ENCODE measurements at places on chromosomes 12 and 14.

DNA sequence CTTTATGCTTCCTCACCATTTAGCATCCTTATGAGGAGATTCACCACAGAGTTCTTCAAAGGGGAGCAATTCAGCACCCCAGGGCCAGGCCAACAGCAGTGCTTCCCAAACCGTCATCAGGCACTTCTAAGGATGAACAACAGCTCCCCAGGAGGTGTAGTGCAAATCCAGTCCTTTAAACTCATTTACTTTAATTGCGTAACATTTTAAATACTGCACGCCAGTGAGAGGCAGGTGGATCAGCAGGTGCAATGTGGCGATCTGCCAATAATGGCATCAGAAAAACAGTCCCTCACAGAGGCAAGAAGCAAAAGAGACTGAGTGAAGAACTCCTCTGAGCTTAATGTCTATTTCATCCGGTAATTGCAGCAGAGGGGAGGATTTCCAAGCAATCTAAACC is 770.9 kb upstream of the FOXG1 start:
- no peak for DNase-seq

DNA sequence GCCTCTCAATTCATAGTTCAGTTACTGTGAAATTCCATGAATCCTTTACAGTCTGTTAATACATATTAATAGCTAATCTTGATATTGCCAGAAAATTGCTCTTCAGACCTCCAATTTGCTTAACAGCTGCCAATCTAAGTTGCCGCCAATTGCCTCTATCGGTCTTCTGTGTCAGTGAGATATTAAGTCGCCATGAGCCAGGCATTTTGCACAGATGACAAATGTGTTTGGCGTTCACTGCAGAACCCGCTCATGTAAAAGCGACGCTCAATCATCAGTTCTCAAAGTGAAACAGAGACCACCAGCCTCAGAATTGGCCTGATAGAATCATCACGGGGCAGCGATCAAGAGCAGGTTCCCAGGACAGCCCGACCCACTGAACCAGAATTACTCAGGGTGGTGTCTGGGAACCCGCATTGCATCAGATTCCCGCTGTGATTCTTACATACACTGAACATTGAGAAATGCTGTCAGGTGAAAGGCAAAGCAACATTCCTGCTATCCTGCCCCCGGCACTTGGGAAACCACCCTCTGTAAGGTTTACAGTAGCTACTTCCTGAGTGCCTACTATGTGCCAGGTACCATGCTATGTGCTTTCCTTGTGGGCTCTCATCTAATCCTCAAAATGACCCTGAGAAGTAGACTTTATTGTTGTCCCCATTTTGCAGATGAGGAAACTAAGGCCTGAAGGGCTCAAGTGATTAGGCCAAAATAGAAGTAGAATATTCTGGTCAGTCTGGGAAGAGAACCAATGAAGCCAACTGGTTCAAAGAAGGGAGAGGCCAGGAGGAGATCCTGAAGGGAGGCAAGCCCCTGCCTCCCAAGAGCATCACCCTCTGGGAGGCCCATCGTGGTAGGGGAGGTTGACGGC is 216.4 kb downstream of the SLC41A2 start:
- no peak for DNase-seq

- no peak for DNase-seq
Observed at GRCh38 chr12:8541562-8541961, 857 bp upstream of the CLEC4E start.

DNA sequence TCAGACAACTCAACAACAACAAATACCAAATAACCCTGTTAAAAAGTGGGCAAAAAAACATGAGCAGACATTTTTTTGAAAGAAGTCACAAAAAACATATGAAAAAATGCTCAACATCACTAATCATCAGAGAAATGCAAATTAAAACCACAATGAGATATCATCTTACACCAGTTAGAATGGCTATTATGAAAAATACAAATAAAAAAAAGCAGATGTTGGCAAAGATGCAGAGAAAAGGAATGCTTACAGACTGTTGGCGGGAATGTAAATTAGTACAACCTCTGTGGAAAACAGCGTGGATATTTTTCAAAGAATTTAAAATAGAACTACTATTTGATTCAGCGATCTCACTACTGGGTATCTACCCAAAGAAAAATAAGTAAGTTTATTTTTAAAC is 114.0 kb downstream of the SLC38A4 start:
- peak; percentile 45 for DNase-seq

DNA sequence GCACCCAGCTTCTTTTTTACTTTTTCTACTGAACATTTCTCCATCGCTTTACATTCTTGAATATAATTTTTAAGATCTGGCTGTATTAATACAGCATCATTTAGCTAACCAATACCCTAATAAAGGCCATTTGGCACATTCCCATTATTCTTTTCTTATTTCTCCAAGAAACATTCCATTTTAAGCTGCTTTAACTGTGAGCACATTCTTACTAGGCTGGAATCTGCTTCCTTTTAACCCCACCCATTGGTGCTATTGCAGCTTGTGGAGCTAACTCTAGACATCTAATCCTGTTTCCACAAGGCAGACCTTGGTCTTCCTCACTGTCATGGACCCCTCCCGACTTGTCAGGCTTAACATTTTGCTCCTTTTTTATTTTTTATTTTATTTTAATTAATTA is 15.2 kb downstream of the CALM1 start:
- no peak for DNase-seq

- no peak for DNase-seq
Observed at GRCh38 chr12:1083151-1083888, 92.3 kb downstream of the ERC1 start.

DNA sequence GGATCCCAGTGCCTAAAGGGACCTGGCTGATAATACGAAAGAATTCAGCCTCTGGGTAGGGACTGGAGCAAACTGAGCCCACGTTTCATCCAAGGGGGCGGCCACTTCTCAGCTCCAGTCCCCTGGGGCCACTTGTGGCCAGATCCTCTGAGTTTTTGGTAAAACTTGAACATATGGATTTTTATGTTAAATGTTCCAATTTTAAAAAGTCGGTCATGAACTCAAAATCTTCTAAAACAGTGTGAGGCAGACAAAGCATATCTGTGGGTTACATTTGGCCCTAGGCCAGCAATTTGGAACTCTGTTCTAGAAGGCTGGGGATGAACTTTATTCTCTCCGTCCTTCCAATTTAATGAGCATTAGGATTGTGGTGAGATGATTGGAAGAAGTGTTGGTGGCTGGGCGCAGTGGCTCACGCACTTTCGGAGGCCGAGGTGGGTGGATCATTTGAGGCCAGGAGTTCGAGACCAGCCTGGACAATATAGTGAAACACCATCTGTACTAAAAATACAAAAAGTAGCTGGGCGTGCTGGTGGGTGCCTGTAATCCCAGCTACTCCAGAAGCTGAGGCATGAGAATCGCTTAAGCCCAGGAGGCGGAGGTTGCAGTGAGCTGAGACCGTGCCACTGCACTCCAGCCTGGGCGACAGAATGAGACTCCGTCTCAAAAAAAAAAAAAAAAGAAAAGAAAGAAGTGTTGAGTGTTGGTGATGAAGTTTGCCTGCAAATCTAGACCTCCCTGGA is 3.0 kb upstream of the PPP1CC start:
- no peak for DNase-seq

- DNase-seq, result no peak
Observed at GRCh38 chr12:76237086-76237701, 111.0 kb downstream of the BBS10 start.

- no peak for DNase-seq
Observed at GRCh38 chr12:85007836-85008235, 28.2 kb downstream of the TSPAN19 start.

DNA sequence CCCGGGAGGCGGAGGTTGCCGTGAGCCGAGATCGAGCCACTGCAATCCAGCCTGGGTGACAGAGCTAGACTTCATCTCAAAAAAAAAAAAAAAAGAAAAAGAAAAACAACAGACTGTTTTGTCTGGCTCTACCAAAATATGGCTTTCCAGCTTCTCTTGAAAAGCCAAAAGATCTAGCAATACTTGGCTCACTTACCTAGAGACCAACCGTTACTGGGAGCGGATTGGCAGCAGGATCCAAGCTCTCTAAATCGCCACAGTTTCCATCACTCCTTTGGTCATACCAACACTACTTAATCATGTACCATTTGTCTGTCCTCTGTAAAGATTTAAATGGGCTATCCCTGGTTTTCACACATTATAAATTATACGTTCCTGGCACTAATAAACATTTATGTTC is 87.6 kb upstream of the GPHB5 start:
- DNase-seq, result no peak

- no peak for DNase-seq
Observed at GRCh38 chr12:132404951-132405741, 75.8 kb upstream of the GALNT9 start.

- DNase-seq, result no peak
Observed at GRCh38 chr14:93496856-93497741, 66.4 kb downstream of the UNC79 start.

All from BJ (cell line).